ENCODE measurements at places on chromosomes 7 and 10. TPM values are rescaled to one million over a fixed set of nuclear protein-coding genes. Genes with fewer than 3 reads are reported as not detected.

The NAT16 gene
- not detected for total RNA-seq

The HYCC1 gene
- total RNA-seq: 87.9 TPM

The SFRP5 gene
- not detected for total RNA-seq

The ATG9B gene
- under 0.01 TPM for total RNA-seq

The CAPZA2 gene
- total RNA-seq: 509 TPM

The NCF1 gene
- not detected for total RNA-seq
